Stimulated activated CD8-positive, alpha-beta memory T cell treated with anti-CD3 and anti-CD28 coated beads, Interleukin-4, amount 100 ng/mL, for 1 hour (primary cell): ENCODE measurements at places on chromosomes 3 and 15.

- no peak for DNase-seq
Observed at GRCh38 chr3:45605534-45605933, 11.0 kb downstream of the LIMD1 start.

GRCh38 chr3:27326629-27327545, 42.3 kb downstream of the NEK10 start:
- no peak for DNase-seq

DNA sequence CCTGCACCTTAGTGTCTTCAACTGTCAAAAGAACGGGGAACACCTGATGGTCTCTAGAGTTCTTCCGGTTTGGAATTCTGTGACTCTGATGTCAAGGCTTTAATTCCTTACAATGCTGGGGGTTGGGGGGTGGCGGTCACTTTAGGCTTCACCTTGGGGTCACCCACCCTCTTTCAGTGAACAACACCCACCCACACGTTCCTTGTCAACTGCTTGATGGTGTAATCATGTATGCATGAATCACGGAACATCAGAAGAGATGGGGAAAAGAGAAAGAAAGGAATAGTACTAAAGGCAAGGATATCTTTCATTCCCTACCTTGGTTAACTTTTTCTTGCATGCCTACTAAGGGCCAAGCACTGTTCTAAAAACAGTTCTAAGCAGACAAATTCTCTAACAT, 7.3 kb upstream of the UBE2E1 start:
- DNase-seq, result no peak

- no peak for DNase-seq
Observed at GRCh38 chr3:36842275-36842674, 77.9 kb upstream of the DCLK3 start.

DNA sequence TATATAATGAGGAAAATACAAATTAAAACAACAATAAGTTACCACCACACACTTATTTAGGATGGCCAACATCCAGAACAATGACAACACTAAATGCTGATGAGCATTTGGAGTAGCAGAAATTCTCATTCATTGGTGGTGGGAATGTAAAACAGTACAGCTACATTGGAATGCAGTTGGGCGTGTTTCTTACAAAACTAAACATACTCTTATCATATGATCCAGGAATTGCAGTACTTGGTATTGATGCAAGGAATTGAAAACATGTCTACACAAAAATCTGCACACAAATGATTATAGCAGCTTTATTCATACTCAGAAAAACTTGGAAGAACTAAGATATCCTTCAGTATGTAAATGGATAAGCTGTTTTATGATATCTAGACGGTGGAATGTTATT, 594.2 kb downstream of the ZBBX start:
- no peak for DNase-seq

DNA sequence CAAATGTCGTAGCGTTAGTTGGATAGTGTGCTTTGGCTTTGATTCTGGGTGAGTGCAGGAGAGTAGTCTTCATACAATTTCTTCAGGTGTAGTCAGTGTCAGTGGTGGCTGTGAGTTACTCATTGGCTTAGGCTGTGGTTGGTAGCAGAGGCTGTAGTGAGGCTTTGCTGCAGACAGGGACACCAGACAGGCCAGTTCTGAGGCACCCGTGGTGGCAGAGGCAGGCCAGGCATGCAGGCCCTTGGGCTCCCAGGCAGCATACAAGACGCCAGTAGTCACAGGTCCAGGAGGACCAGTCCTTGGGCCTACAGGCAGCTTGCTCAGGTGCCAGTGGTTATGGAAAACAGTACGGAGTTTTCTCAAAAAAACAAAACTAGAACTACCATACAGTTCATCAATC, 61.3 kb downstream of the DMXL2 start:
- no peak for DNase-seq

DNA sequence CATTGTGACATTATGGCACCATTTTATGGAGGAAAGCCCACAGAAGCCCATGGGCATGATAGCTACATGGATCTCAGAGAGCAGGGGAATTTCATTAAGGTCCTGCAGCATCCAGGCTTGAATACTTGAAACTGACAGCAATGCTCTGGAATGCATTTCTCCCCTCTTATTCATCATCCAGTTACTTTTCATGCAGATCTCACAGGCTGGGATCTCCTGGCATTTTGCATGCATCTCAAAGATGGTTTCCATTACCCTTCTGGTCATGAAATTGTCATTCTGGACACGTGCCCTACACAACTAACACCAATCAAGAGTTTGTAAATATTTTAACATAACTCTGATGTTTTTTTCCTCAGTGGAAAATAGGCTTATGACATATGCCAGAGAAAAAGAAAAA, 32.4 kb downstream of the VGLL3 start:
- DNase-seq, result no peak

GRCh38 chr15:43541785-43542184, 24.4 kb downstream of the MAP1A start:
- no peak for DNase-seq

GRCh38 chr3:41175365-41175764, 23.9 kb upstream of the CTNNB1 start:
- no peak for DNase-seq

- DNase-seq, result no peak
Observed at GRCh38 chr3:122186372-122186771, 2.9 kb downstream of the CASR start.

GRCh38 chr3:125257536-125257935, 45.0 kb upstream of the SLC12A8 start:
- no peak for DNase-seq

- no peak for DNase-seq
Observed at GRCh38 chr15:78133801-78134200, 2.6 kb upstream of the CIB2 start.

- DNase-seq, result no peak
Observed at GRCh38 chr3:6862041-6862879, 1.3 kb downstream of the GRM7 start.

DNA sequence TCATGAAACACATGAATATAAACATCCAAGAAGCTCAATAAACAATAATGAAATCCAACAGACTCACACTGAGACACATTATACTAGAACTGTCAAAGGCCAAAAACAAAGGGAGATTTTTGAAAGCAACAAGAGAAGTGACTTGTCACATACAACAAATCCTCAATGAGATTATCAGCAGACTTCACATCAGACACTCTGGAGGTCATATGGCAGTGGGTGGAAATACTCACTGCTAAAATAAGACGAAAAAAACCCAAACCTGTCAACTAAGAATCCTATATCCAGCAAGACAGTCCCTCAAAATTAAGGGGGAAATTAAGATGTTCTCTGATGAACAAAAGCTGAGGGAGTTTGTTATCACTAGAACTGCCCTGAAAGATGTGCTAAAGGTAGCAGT, 125.4 kb upstream of the MELTF start:
- no peak for DNase-seq

DNA sequence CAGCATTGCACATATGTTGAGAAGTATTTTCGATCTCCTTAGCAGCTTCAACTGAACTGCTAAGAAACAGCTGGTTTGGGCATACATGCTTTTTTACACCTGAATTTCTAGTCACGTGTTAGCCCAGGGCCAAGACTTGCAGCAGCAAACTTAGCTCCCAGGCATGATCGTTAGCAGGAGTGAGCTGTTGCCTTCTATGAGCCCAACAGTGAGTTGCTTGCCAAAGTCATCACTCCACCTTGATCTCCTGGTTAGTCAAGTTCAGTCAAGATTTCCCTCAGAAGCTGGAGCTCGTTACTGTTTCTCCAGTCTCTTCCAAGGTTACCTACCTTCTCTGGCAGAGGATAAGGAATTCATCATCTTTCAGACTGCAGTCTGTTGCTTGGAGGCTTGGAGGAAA, 100.4 kb upstream of the SEMA6D start:
- no peak for DNase-seq

- no peak for DNase-seq
Observed at GRCh38 chr3:134798681-134799311, 3.7 kb downstream of the EPHB1 start.

DNA sequence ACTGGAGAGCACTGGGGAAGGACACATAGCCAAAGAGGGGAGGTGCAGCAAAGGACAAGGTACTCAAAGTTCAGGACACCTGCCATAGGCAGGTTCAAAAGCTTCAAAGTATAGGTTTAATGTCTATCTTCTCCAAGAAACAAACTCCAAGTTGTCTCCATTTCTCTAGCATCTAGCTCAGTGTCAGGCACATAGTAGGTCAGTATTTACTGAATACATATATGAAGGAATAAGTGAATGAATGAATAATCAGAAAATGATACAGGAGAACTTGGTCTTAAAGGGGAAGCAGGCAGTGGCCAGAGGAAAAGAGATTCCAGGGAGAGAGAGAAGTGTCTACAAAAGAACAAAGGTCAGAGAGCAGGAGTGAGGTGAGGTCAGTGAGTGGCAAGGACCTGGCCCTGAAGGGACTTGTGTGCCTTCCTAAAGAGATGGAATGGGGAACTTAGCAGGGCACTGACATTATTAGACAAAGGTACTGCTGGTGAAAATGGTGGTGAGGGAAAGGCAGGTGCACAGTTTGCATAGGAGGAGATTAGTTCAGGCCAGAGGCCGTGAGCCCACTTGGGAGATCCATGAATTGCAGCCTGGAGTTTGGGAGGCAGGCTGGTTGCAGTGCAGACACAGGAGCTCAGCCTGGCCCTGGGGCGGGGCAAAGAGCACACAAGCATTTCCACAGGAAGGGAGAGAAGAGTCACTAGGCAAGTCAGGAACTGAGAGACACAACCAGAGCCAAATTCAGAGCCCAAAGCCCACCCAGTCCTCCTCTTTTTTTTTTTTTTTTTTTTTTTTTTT, 21.4 kb downstream of the TBC1D2B start:
- no peak for DNase-seq

- DNase-seq, result no peak
Observed at GRCh38 chr15:82158811-82159210, 103.7 kb downstream of the EFL1 start.

GRCh38 chr3:81048058-81048665, 713.3 kb downstream of the GBE1 start:
- DNase-seq, result no peak

GRCh38 chr3:154656486-154656885, 226.5 kb upstream of the GPR149 start:
- no peak for DNase-seq

DNA sequence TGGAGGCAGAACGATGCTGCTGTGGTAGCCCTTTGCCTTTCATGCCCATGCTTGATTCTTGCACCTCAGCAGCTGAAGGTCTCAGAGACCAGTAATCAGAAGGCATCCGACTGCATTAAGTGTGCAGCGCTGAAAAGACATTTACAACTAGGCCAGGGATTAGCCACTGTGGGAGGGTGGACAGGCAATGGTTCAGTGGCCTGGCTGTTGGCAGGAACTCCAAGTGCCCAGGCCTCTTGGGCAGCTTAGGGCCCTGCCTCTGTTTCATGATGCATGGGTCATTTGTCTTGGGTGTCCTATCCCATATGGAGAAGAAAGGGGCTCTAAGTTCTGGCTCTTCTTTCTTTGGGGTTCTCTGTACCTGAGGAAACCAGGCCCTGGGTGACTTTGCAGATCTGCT, 11.4 kb downstream of the TMED3 start:
- DNase-seq, result no peak
